ENCODE measurements at places on chromosomes 1 and 21.

DNA sequence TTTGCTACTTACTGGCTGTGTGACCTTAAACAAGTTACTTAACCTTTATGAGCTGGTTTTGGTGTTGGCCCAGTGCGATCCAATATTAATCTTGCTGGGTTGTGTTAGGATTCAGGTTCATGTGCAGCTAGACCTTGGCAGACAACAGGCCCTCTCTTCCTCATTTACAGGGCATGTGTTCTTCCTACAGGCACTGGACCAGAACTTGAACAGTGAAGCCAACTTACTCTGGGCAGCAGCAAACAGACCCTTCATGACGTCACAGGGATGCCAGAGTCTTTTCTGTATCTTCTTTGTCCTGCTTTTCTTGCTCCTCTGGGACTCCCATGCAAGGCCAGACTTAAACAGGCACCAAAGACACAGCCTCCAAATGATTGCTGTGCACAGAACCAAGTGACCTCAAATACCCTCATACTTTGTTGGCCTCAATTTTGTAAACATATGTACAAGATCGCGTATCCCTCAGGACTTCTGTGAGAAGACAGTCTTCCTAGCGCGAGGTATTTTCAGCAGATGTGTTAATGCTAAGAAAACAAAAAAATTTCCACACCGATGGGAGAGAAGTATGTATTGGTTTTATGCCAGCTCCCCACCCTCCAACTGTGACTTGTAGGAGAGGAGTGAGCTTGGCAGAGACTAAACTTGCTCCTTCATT, 73.7 kb downstream of the URB2 start:
- DNase-seq = no peak

- no peak for DNase-seq
These were observed 116.2 kb downstream of the SLC45A1 start for GRCh38 chr1:8434101-8434500.

- DNase-seq = no peak
These were observed 75.9 kb downstream of the DISP1 start for GRCh38 chr1:222890716-222891115.

DNA sequence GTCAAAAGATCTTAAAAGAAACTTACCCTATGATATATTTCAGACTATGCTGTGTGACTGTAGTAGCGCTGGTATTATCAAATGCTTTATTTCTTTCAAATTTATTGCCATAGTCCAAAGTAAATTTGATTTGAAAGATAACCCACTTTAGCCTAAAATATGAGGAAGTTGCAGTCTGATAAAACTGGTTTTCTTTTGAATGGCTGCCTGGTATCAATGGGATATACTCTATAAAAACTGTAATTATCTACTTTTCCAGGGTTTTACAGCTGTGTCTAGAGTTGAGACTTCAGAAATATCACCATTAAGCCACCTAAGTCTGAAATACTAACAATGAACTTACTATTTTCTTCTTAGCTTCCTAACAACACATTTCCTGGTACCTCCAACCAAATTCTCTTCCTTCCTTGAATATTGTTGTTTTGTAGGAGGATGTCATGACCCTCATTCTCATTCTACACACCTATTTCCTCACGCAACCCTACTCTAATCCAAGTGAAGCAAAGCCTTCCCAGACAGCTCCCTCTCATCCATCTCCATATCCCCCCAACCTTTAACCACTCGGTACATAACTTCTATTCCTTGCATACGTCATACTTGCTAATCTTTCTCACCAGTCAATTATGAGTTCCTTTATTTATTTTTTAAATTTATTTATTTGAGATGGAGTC, 17.0 kb downstream of the KDM5B start:
- DNase-seq = no peak

GRCh38 chr1:3183411-3183810, 114.4 kb downstream of the PRDM16 start:
- DNase-seq = no peak

DNA sequence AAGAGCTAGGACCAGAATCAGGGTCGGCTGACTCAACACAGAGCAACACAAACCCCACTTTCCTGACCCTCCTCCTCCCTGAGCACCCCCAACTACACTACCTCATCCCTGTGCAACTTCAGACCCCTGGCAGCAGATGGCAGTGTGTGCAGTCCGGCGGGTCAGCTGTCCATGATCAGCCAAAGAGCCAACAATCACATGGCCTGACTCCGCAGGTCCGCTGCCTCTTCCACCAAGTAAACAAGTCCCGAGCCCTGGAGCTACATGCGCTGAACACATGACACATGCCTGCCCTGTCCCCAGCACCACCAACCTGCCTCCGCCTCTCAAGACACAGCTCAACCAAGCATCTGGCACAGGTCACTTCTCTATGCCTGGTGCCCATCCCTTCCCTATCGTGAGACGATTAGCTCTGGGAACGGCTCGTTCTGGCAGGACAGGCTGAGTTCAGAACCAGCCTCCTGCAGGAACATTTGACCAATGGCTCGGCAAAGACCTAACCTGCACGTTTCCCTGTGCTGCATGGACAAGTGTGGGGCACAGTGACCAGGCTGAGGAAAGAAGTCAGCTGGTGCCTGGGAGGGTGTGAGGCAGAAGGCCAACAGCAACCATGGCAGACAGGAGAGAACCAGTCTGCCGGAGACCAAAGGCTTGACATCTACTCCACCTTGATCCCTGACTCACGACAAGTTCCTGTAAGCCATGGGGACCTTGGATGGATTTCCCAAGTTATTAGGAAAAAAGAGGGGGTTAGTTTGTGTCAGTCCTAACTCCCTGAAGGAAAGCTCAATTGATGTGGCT, 60.3 kb downstream of the CD46 start:
- DNase-seq = no peak

DNA sequence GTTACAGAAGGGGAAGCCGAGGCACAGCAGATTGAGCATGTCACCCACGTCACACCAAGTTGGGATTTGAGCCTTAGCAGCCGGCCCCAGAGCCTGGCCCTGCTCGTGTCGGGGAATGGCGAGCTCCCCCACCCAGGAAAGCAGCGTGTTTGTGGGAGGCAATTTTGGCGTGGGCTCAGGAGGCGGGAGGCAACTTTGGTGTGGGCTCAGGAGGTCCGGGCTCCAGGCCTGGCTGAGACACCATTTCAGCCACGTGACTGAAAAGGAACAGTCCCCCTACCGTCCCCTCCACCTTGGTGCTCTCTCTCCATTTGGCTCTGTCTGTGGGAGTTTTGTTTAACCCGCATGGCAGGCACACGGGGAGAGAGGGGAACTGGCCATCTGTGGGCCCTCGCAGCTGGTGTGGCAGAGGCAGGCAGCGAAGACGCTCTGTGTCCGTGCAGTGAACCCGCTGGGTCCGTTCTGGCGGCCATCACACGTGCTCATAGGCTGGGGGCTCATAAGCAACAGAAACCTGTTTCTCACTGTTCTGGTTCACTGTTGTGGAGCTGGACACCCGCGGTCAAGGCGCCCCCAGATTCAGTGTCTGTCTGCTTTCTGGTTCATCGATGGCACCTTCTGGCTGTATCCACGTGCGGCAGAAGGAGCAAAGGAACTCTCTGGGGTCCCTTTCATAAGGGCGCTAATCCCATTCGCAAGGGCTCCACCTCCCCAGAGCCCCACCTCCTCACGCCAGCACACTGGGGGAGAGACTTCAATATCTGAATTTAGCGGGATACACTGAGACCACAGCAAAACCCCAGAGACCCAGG, 110.2 kb downstream of the CRYAA start:
- DNase-seq = no peak

GRCh38 chr1:147388969-147389368, 146.5 kb downstream of the CHD1L start:
- DNase-seq = no peak

- no peak for DNase-seq
These were observed 298.2 kb upstream of the ESRRG start for GRCh38 chr1:217021400-217021799.

- no peak for DNase-seq
These were observed 73.2 kb downstream of the ADGRL2 start for GRCh38 chr1:81873946-81874345.

DNA sequence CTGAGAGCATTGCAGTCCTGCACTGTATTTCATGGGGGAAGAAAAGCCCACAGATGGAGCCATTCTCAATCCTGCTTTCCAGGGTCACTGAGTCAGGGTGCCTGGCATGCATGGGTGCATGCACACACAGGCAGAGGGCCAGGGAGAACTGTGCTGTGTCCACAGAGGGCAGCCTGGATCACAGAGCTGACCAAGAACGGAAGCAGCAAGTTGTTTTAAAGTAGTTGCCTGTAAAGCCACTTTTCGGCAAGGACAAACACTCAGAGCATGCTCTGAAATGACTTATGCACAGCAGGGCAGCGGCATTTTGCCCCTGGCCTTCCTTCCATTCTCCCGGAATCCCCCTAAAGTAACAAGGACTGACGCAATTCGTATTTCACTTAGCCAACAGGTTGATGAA, 3.6 kb downstream of the ERG start:
- DNase-seq = no peak

DNA sequence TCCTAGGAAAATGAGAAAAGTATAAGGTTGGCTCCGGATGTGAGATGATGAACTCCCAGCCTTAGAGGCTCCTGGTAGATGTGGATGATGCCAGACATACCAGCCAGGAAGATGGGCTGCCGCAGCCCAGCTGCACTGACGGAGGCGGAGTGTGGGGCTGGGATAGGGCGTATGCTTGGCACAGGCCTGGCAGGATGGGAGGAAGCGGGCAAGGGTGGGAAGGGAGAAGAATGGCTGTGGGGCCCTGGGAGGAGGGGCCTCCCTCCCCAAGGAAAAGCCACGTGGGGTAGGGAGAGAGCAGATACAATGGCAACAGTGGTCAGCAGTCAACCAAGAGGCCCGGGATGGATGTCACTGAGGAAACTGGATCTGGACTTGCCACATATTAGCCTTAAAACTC, 41.3 kb upstream of the KIF21B start:
- no peak for DNase-seq

DNA sequence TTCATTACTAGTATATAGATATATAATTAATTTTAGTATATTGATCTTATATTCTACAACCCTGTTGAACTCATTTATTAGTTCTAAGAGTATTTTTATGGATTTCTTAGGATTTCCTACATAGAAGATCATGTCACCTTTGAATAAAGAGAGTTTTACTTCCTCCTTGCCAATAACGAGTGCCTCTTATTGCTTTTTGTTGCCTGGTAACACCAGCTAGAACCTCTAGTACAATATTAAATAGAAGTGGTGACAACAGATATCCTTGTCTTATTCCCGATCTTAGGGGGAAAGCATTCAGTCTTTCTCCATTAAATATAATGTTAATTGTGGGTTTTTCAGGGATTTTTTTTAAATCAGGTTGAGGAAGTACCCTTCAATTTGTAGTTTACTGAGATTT, 40.8 kb downstream of the WNT2B start:
- DNase-seq = no peak

- no peak for DNase-seq
These were observed 33.0 kb downstream of the ACOT7 start for GRCh38 chr1:6360517-6361070.

- DNase-seq = no peak
These were observed 8.9 kb downstream of the UBASH3A start for GRCh38 chr21:42412636-42412933.

GRCh38 chr1:7227654-7228053, 442.4 kb downstream of the CAMTA1 start:
- DNase-seq = no peak

- no peak for DNase-seq
These were observed 106.0 kb downstream of the NOS1AP start for GRCh38 chr1:162175379-162176081.

DNA sequence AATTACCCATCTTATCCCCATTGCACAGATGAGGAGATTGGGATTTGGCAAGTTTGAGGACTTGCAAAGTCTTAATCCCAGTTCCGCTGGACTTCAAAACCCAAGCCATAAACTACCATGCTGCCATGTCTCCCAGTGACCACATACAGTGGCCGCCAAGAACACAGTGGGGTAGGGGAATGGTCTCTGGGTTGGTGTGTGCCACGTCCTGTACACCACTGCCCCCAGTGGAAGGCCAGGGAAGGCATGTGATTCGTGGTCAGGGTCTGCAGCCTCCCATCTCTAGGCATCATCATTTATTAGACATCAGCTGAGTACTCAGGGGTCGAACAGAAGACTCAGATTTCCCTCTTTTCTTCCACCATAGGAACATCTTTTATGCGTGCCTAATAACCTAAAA, 76.0 kb downstream of the MAN1C1 start:
- peak; percentile 22 for DNase-seq

DNA sequence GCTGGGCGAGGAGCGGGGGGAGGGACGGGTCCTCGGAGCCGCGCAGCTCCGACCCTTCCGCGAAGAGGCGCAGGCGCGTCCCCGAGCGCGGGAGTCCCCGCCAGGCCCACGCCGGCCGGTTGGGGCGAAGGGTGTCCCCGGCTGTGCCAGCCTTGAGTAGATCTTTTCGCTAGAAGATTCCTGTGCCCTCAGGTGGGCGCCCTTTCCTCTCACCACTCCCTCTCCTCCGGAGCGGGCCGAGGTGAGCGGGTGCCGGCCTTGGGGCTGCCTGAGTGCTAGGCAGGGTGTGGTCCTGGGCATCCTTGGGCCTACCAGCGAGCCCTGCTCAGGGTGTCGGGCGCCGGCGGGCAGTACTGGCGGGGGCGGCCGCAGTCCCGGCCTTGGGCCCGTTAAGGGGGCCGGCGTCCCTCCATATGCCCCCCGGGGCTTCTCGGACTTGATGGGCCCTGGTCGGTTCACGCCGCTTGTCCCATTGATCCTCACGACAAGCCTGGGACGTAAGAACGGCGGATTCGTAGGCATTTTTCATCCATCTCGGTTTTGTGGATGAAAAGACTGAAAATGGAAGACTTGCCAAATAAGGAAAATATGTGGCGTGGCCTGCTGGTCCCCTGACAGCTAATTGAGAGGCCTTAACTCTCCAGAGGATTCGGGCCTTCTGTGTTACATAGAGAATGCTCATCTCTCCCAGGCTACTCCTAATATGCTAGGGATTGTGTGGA, 712 bp downstream of the DEGS1 start:
- DNase-seq = peak; percentile 37

GRCh38 chr1:198246337-198246736, 89.5 kb downstream of the NEK7 start:
- DNase-seq = no peak

GRCh38 chr1:248704606-248705005, 2.0 kb upstream of the OR14I1 start:
- no peak for DNase-seq

DNA sequence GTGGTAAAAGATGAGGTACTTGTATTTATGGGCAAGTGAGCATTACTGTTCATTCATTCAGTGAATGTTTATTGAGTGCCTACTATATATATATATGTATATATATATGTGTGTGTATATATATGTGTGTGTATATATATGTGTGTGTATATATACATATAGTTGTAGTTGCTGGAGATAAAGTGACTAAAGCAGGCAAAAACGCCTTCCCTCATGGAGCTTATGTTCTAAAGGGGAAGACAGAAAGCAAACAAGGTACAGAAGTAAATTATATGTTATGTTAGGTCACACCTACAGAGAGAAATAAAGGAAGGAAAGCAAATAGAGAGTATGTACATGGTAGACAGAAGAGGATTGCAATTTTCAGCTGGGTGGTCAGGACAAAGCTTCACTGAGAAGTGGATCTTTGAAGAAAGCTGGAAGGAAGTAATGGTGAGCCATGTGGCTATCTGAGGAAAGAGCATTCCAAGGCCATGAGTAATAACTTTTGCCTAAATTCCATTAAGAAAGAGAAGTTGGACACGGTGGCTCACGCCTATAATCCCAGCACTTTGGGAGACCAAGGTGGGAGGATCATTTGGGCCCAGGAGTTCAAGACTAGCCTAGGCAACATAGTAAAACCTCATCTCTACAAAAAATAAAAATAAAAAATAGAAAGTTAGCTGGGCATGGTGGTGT, 33.5 kb upstream of the KLF17 start:
- no peak for DNase-seq

- DNase-seq = peak; percentile 48
These were observed 7.4 kb downstream of the WDR77 start for GRCh38 chr1:111441573-111442192.

Measured in stimulated activated CD4-positive, alpha-beta T cell treated with anti-CD3 and anti-CD28 coated beads, Interleukin-1b, Interleukin-23, amount 100 ng/mL, for 4 hours (primary cell).